ENCODE measurements at places on chromosomes 3 and 15.

DNA sequence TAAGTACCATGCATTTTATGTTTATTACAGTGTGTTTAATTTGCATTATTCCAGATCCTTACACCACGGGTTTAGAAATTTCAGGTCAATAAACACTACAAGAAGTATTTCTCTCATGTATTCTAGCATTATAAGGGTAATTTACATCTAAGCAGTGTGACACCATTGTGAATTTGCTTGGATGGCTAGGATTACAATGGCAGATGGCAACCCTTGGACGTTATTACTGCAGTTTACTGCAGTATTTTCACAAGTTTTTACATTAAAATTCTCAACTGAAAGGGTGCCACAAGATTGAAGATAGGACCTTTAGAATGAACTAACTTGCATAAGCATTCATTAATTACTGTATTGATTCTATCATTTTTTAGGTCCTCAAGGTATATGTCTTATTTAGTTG is 538.8 kb downstream of the NLGN1 start:
- no peak for DNase-seq

DNA sequence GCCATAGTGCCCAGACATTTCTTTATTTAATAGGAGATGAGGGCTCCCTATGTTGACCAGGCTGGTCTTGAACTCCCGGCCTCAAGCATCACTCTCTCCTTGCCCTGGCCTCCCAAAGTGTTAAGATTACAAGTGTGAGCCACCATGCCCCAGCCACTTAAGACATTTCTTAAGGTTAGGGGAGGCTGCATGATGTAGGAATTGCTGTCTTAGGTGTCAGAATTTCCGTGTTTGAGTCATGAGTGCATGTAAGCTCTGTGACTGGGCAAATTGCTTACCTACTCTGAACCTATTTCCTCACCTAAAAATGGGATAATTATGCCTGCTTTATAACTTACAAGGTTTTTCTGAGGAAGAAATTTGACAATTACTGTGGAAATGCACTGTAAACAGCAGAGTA is 34.2 kb upstream of the SIAH2 start:
- no peak for DNase-seq

- no peak for DNase-seq
Measured at GRCh38 chr3:12336099-12336498, 47.2 kb downstream of the PPARG start.

DNA sequence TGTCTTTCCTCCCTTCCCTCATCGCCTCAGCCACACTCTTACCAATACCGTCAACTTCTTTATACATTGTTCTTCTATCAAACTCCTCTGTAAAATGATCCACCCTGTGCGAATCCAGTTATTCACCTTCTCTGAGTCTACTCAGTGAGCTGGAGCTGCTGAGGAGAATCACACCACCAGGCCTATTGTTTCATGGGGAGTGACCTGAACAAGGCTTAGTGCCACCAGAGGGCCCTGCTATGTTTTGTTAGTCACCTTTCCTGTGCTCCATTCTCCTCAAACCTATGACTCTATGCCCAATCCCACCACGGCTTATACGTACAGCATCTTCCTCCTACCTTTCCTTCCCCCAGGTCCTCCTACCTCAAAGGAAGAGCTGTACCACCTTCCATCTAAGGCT is 50.4 kb upstream of the MED12L start:
- no peak for DNase-seq

DNA sequence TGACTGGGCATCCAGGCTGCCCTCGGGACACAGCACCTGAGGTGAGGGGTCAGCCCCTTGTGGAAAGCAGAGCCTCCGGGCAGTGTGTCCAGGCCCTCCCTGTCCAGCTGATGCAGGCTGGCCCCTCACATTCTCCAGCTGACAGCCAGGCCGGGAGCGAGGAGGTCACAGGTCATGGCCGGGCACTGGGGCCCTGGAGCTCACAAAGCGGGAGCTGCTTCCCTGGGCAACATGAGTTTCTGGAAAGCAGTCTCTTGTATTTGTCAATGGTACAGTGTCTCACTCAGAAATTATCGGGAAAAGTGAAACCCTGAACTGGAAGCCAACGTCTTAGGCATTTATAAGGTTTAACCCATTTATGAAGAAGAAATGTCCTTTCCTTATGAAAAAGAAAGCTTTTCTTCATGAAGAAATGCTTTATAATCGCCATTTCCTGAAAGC is 118.5 kb downstream of the OPA1 start:
- no peak for DNase-seq

GRCh38 chr15:53295574-53295973 is 463.9 kb downstream of the WDR72 start:
- DNase-seq: no peak

GRCh38 chr3:45164056-45164455 is 17.9 kb upstream of the CDCP1 start:
- DNase-seq: no peak

DNA sequence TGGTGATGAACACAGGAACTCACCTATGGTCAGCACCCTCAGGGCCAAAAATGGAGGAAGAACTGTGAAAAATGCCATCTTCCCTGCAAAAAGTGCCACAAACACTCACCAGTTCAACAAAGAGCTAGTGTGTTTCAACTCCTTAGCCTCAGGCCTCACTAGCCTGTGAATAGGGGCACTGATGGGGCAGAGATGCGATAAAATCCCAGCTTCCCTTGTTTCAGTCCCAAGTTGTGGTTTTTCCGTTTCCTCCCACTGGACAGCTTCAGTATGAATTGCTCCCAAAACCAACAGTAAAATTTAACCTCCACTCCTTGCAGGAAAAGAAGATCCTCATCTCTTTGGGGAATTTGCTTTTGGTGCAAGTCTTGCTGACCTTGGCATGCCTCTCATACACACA is 117.4 kb upstream of the ADAMTS9 start:
- DNase-seq: no peak

DNA sequence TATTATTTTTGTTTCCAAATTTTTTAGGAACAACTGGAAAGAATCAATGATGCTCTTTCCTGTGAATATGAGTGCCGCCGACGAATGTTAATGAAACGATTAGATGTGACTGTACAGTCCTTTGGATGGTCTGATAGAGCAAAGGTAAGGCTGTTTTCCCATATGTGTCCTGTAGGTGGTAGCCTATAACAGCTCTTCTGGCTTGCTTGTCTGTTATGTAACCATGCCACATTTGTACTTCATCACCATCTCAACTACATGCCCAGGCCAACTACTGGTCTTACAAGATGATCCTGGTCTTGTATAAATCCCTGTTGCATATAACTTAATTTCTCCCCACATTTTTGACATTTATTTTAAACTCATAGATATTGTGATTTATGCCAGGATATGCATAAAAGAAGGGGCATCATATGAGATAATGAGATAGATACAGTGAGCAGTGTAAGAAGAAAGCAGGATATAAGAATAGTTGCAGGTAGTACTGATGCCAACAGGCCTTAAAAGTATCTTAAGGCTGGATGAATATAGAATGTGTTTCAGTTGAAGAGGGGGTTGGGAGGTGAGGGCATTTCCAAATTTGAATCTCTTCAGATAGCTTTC is 20.3 kb downstream of the FAM98B start:
- DNase-seq: no peak

DNA sequence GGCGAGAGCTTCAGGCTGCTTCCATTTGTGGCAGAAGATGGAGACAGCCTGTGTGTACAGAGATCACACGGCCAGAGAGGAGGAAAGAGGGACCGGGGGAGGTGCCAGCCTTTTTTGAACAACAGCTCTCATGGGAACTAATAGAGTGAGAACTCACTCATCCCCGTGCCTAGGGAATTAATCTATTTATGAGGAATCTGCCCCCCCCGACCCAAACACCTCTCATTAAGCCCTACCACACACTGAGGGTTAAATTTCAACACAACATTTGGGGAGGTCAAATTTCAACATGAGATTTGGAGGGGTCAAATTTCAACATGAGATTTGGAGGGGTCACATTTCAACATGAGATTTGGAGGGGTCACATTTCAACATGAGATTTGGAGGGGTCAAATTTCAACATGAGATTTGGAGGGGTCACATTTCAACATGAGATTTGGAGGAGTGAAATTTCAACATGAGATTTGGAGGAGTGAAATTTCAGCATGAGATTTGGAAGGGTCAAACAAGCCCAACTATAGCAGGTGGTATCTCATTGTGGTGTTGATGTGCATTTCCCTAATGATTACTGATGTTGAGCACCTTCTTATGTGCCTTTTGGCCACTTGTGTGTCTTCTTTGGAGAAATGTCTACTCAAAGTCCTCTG is 20.6 kb upstream of the RFTN1 start:
- DNase-seq: no peak

DNA sequence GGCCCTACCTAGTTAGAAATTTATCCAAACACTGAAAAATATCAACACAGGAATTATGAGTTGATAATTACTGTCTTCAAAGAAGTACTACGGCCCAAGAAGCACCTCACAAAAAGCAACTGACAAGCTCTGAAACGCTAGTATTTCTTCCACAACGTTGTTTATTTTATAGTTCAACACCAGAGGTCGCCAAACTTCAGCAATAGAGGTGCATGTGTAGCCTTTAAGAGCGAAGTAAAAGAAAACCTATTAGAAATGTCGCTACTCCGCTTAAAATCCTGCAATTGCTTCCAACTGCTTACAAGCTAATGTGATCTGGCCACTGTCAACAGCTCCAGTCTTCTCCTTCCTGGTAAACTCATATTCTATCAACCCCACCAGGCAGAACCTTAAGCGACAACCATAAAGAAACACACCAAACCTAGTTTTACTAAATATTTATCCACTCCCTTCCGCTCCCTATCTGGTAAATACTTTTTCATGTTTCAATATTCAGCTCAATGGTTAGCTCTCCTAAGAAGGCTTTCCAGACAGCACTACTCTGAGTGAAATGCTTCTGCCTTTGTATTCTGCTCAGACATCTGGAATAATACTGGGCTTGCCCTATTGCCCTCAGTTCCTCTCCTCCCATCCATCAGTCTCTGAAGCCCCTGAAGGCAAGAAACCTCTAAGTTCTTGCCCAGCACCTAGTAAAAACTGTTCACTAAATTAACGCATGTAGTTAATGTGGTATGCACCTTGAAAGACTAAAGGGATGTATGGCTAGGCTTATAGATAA is 110.2 kb downstream of the NR1I2 start:
- DNase-seq: no peak

GRCh38 chr3:48187579-48188265 is 495 bp downstream of the CDC25A start:
- no peak for DNase-seq

GRCh38 chr3:38454178-38454883 is 641 bp downstream of the ACVR2B start:
- no peak for DNase-seq

DNA sequence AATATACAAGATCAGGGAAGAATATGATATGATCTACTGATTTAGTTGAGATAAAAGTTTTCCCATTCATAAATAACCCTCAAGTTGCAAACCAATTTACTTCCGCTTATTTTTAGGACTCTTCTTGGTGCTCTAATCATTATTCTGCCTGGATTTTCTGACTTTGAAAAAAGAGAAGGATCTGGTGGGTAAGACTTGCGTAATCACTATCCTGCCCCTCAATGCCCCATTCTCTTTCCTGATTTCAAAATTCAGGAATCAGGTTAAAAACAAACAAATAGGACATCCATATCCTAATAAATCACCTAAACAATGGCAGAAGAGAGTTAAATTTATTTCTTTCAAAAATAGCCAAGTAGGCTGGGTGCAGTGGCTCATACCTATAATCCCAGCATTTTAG is 127.5 kb downstream of the CLASP2 start:
- DNase-seq: no peak

- DNase-seq: no peak
Measured at GRCh38 chr3:5431811-5432378, 244.4 kb downstream of the EDEM1 start.
